ENCODE measurements at places on chromosomes 4 and X. TPM values are rescaled to one million over a fixed set of nuclear protein-coding genes. Genes with fewer than 3 reads are reported as not detected.

The FREM3 gene
- total RNA-seq = 0.38 TPM

The PPBP gene
- total RNA-seq = 9.7 TPM

The GRIA2 gene
- not detected for total RNA-seq

The MAGEB17 gene
- not detected for total RNA-seq

The SRPK3 gene
- not detected for total RNA-seq

The SOWAHB gene
- 2.4 TPM for total RNA-seq

The CSAG1 gene
- total RNA-seq = not detected

The ARL9 gene
- not detected for total RNA-seq

The WDR45 gene
- total RNA-seq = 54.8 TPM

The PSAPL1 gene
- total RNA-seq = not detected

The REPS2 gene
- 18.5 TPM for total RNA-seq

The PHOX2B gene
- not detected for total RNA-seq

The MRFAP1L1 gene
- 48.8 TPM for total RNA-seq

The ZNF732 gene
- not detected for total RNA-seq

The VCX3A gene
- not detected for total RNA-seq
